ENCODE measurements at places on chromosomes 16 and 17.

DNA sequence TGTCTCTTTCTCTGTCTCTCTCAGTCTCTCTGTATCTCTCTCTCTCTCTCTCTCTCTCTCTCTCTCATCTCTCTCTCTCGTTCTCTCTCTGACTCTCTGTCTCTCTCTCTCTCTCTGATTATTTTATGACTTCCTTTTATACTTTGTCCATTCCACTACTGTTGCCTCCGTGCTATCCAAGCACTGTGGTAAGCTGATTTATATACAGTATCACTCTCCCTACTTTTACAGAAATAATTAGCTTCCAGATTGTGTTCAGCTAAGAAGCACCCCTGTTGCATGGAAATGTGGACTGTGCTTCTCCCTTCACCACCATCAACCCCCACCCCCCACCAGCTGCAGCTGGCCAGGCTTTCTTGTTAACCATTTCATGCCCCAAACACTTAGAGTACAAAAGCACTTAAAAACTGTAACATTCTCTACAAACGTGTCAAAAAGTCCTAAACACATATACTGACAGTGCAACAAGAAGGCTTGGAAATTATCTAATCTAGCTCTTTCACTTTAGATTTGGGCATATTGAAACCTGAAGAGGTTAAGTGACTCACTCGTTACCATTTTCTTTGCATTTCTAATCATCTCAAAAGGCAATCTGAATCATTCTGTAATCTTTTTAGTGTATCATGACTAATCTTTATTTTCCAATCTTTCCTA, 11.6 kb upstream of the TMEM100 start:
- no peak for DNase-seq

- no peak for DNase-seq
Observed at GRCh38 chr17:15446036-15446435, 21.4 kb downstream of the CDRT4 start.

GRCh38 chr17:61479493-61480413, 27.5 kb downstream of the TBX4 start:
- no peak for DNase-seq

- DNase-seq, result no peak
Observed at GRCh38 chr16:72125635-72126428, 32.2 kb downstream of the DHX38 start.

DNA sequence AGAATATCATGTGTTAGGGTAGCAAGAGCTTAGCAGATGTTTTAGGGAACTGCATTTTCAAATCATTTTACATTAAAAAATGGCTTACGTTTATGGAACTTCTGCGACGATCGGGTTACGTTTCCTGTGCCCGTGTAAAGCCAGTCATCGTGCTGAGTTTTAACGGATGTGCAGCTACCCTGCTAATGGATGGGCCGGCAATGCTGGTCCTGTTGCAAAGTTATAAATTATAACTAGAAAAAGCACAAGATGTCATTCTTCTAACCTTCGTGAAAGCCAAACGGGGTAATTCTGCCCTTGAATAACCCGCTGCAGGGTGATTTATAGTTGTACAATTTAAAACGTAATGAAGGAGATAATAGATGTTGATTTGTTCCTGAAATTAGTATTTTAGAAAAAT, 339.2 kb downstream of the WWOX start:
- DNase-seq, result no peak

- no peak for DNase-seq
Observed at GRCh38 chr17:7233701-7234082, 625 bp downstream of the DVL2 start.

- no peak for DNase-seq
Observed at GRCh38 chr16:49442805-49443204, 69.2 kb downstream of the C16orf78 start.

DNA sequence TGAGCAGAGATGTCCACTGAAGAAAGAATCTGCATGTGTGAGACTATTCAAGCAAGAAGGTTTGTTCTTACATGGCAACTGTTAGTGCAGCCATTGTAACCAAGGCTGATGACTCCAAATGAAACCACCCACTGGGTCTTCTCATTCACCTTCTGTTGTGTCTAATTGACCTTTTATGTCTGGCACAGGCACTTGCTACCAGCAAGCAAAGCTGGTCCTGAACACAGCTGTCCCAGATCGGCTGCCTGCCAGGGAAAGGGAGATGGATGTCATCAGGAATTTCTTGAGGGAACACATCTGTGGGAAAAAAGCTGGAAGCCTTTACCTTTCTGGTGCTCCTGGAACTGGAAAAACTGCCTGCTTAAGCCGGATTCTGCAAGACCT, 3.6 kb downstream of the CDC6 start:
- no peak for DNase-seq

DNA sequence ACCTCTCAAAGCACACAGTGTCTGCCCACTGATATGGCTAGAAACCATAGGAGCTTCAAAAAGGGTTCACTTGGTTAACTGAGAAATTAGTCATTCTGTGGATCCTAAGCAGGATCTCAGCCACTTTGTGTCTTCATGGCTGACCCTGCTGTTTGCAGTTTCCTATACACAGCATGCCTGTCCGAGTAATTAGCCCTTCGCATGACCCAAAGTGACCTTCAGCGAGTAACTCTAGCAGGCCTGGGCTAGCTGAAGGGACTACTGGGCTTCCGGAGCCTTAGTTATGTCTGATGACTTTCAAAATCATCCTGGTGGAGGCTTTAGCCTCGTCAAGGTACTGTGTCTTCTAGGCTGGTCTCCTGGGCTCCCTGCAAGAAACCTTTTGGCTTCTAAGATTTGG, 28.9 kb upstream of the FBXW10B start:
- no peak for DNase-seq

DNA sequence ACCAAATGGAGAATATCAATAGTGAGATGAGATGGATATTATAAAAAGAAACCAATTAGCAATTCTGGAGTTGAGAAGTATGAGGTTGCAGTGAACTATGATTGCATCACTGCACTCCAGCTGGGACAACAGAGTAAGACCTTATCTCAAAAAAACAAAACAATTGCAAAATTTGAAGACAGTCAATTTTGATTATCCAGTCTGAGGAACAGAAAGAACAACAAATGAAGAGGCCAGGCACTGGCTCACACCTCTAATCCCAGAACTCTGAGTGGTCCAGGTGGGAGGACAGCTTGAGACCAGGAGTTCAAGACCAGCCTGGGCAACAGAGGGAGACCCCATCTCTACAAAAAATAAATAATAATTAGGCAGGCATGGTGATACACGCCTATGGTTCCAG, 35.0 kb downstream of the USP32 start:
- DNase-seq, result no peak

DNA sequence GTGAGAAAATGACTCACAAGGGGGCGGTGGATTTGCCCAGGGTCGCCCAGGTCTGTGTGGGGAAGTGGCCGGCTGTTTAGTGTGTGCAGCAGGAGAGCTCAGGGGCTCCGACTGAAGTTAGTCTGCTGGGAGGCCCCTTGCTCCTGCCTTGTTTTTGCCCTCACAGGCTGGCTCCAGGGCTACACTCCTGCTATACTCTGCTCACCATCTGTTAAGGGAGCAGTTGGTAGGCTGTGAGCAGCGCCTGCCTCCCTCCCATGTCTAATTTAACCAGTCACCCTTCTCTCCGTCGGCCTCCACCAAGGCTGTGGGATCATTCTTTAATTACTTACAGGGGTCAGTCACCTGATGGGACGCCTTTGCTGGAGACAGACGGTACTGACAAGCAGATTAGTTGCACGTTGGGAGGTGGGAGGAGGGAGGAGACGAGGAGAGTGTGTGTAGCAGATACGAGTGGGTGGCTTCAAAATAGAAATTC, 35.5 kb downstream of the KSR1 start:
- DNase-seq, result no peak

GRCh38 chr16:11542069-11542744, 44.5 kb downstream of the LITAF start:
- no peak for DNase-seq

DNA sequence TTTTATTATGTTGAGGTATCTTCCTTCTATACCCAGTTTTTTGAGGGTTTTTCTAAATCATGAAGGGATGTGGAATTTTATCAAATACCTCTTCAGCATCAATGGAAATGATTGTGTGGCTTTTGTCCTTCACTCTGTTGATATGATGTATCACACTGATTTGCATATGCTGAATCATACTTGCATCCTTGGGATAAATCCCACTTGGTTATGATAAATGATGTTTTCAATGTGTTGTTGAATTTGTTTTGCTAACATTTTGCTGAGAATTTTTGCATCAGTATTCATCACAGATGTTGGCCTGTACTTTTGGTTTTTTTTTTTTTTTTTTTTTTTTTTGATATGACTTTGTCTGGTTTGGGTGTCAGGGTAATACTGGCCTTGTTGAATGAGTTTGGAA, 23.1 kb downstream of the CD300LB start:
- no peak for DNase-seq

DNA sequence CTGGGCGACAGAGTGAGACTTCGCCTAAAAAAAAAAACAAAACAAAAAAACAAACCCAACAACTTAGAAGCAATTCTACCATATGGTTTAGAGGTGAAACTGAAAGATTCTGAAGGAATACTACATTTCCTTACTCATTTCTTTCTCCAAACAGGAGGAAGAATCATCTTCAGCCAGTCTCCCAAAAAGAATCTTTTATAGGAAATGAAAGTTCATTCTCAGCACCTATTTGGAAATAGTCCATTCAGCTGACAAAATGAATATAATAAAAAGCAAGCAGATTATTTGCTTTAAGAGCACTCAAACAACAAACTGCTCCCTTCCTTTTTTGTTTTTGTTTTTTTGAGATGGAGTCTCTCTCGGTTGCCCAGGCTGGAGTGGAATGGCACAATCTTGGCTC, 17.7 kb downstream of the GRB2 start:
- no peak for DNase-seq

DNA sequence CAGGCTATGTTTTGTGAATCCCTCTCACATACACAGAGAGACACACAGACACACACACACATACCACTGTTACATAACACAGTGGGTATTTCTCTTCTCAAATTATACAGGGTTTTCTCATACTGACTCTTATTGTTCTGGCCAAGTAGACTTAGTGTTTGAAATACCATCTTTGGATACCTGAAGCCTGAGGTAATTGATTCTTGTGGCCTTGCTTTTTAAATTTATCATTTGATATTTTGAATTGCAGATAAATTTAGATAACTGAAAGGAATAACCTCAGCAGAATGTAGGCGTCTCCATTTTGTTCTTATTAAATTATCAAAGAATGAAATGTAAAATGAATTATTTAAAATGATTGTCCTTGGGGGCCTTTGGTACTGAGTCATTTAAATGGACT, 223.8 kb downstream of the LGALS9B start:
- DNase-seq, result no peak

- DNase-seq, result no peak
Observed at GRCh38 chr17:64459284-64459747, 10.4 kb downstream of the MILR1 start.

DNA sequence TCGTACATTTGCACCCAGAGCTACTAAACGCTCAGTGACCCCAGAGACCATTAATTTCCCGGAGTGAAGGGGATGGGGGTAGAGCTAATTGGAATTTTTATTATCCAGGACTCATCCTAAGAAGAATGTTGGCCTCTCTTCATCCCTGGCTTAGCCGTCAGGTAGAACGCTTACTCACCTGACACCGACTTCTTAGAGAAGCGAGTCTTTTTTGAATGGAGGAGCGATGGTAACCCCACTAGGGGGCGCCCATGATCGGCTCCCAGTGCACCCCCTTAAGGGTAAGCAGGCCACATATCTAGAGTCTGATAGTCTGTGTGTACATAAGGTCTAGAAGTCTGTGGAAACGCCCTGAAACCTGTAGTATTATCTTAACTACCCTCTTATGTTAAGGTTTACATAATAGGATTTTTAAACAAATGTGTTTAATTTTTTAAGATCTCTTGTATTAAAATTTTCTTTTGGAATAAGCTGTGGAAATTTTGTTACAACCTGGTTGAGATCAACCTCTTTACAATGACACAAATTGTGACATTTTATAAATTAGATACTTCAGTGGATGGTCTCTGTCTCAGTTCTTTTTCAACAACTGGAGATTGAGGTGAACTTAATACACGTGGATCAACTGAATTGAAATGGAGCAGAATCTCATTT, 229.8 kb downstream of the CPPED1 start:
- peak; percentile 20 for DNase-seq

- DNase-seq, result peak; percentile 47
Observed at GRCh38 chr16:15427648-15428239, 6.6 kb upstream of the BMERB1 start.

DNA sequence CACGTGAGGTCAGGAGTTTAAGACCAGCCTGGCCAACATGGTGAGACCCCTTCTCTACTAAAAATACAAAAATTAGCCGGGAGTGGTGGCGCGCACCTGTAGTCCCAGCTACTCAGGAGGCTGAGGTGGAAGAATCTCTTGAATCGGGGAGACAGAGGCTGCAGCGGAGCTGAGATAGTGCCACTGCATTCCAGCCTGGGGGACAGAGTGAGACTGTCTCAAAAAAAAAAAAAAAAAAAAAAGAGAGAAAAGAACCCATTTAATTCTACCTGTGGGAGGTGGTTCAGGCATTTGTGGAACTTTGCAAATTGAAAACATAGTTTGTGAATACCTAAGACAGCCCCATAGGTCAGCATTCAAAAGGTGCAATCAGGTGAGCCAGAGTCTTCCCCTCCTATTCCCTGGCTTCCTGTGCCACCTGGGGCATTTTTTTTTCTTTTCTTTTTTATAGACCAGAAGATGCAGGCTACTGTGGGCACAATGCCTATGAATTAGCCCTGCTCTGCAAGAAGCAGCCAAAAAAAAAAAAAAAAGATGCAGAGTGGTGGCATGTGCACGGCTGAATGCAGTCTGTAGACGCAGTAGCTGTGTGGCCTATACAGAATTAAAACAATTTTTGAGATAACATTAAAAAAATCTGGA, 9.1 kb upstream of the SOCS3 start:
- no peak for DNase-seq
